Right ventricle myocardium inferior (tissue), 1 donor: ENCODE measurements at places on chromosomes 16 and 17.

- no peak for DNase-seq
Measured at GRCh38 chr17:64736804-64737492, 74.8 kb upstream of the SMURF2 start.

GRCh38 chr17:77304051-77304745 is 163.4 kb downstream of the SEC14L1 start:
- peak; percentile 34 for DNase-seq

GRCh38 chr16:57127836-57128235 is 35.5 kb downstream of the CPNE2 start:
- no peak for DNase-seq

DNA sequence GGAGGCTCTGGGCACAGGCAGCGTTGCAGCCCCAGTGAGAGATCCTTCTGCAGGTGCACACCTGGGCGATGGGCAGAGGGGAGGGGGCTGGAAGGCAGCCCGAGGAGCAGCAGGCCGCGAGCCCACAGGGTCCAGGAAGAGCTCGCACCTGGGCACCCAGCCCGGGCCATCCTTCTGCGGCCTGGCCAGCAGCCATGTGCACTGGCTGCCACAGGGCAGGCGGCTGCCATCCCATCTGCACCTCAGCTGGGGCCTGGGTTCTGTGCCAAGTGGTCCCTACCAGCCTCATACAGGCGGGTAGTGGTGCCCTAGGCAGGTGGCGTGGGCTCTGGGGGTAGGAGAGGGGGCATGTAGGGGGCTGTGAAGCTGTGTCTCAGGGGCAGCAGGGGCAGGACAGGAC is 197.2 kb downstream of the RBFOX3 start:
- DNase-seq: peak; percentile 23

GRCh38 chr17:39224778-39225307 is 902 bp downstream of the STAC2 start:
- no peak for DNase-seq
